ENCODE measurements at places on chromosomes 1 and 21.

GRCh38 chr1:13793088-13793730 is 93.2 kb downstream of the PRDM2 start:
- no peak for DNase-seq

DNA sequence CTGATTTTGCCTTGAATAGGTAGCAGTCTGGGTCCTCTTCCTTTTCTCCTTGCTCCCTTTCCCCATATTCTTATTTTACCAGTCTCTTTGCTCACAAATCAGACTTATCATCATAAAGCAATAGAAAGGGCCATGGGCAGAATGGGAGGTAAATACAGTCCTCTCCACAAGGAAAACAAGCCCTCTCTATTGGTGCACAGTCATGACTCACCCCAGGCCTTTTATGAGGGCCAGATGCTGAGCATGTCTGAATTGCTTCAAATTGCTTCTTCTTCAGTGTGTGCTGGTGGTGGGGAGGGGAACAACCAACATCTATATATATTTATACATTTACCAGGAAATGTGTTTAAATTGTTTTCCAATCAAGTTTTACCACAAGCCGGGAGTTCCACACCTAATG is 75.2 kb downstream of the GFI1 start:
- DNase-seq: peak; percentile 72

GRCh38 chr1:236465231-236465958 is 58.4 kb upstream of the LGALS8 start:
- DNase-seq: no peak

DNA sequence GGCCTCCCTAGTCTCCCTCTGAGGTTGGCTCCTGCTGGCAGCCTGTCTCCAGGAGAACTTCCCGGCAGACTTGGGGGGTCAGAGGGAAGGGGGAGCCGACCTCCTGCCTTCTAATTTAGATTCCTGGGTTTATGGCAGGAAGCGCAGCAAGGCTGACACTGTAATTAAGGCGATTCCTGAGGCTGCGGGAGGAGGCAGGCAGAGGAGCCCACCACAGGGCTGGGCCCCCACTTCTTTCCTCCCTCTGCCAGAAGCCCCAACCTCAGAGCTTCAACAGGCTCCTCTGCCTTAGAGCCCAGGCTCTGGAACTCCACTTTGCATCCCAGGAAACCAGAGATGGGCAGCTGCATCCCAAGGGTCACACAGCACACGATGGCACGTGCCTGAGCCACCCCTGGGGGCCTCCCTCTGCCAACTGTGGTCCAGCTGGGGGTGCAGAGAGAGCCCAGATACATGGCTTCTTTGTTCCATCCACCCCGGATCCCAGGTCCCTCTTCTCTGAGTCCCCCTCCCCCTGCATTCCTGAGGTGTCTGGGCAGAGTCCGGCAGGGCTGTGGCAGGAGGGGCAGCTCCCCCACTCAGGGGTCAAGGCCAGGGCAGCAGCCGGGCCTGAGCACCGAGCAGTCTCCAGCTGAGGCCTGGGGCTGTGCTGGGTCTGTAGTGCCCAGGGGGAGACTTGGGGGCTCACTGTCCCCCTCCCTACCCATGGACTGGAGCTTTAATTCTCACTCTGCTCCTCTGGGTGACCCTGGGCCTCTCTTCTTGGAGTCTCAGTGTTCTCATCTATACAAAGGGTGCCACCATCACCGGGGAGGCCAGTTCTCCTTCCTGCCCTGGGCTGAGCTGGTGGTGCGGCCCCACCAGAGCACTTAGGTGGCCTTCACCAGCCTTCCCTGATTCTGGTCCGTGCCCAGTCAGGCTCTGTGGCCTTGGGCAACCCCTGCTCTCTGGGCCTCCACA is 39.4 kb upstream of the FAM131C start:
- no peak for DNase-seq

GRCh38 chr1:208979776-208980175 is 603.7 kb upstream of the CAMK1G start:
- peak; percentile 40 for DNase-seq

DNA sequence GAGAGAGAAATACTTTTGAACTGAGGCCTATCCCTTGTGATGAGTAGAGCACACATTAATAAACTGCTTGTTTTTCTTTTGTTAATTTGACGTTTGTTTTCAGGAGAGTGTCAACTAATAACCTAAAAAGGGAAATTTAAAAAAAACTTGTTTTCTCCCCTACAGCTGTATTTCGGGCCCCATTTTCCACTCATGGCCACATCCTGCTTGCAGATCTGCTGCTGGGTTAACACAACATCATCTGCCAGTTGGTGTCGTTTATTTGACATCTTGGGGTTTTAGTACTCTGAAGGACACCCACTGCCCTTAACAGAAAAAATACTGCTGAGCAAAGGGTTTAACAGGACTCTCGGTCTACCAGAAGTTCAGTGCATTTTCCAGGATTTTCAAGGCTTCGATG is 848 bp upstream of the PYHIN1 start:
- no peak for DNase-seq

- DNase-seq: no peak
Measured at GRCh38 chr1:235779770-235780169, 86.9 kb downstream of the LYST start.

DNA sequence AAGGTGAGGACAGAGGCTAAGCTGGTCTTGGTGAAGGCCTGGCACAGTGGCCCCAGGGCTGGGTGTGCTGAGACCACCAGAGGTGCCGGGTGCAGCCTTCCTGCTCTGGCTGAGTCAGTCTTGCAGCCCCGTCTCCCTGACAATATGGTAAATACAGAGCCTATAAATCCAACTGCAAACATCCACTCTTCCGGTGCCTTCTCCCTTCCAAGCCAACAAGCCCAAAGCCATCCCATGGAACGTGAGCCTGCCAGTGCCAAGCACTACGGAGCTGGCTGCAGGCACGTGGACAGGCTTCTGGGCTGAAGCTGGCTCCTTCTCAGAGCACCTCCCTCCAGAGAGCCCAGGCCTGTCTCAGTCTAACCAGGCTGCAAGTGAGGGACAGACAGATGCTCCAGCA is 70.0 kb downstream of the TRABD2B start:
- no peak for DNase-seq

DNA sequence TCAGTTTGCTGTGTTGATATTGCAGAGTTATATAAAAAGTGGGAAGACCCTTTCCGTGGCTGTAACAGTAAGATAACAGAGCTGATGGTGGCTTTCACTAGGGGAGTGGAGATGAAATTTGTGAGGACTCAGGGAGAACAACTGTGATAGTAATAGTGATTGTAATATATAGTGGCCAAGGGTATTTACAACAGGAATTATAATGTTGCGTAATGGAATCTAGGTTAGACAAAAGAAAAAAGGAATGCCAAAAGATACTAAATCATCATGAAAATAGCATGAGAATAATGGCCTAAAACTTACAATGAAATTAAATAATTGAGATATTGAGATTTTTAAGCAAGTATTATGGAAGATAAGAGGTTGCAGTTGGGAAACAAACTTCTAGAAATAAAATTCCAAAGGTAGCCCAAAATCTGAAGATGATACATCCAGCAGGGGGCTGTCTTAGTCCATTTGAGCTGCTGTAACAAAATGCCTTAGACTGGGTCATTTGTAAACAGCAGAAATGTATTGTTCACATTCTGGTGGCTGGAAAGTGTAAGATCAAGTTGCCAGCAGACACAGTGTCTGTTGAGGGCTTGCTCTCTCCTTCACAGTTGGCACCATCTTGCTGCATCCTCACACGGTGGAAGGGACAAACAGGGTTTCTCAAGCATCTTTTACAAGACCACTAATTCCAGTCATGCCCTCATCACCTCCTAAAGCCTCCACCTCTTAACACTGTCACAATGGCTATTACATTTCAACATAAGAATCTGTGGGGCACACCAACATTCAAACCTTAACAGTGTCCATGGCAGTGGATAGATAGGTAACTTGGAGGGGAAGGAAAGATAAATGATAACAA is 711.2 kb downstream of the MRPL39 start:
- DNase-seq: no peak

DNA sequence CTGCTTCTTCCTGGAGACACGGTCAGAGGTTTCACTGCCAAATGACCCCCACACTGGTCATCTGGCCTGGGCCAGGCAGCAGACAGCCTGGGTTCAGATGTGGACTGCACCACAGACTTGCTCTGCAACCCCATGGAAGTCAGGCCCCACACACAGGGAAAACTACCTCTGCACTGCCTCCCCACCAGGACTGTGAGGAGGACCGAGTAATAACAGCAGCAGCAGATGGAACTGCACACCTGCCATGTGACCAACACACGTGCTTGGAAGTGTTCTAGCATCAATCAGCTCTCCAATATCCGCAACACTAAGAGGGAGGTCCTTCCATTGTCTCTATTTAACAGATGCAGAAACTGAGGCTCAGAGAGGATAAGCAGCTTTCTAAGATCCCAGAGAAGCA is 51.4 kb downstream of the SLC9A1 start:
- no peak for DNase-seq

DNA sequence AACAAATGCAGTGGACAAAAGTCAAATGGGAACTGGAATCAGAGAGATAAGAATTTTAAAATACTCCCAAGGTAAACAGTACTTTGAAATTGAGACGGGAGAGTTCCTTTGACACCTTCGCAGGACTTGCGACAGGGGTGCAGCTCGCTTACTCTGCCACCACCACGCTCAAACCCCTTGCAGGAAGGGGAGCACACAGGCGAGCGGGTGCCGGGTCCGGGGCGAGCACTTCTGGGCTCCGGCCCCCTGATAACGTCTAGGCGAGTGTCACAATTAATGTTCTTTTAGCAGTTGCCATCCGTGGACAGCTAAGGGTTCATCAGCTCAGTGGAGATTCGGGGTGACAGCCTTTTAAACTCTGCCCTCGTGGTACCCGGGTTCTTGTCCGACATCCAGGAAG is 37.4 kb downstream of the CLDN17 start:
- DNase-seq: no peak

- peak; percentile 41 for DNase-seq
Measured at GRCh38 chr1:88979054-88979748, 13.2 kb downstream of the KYAT3 start.

GRCh38 chr1:202374099-202374498 is 25.6 kb downstream of the PPP1R12B start:
- DNase-seq: no peak

- DNase-seq: no peak
Measured at GRCh38 chr1:10170239-10170574, 40.2 kb upstream of the KIF1B start.

DNA sequence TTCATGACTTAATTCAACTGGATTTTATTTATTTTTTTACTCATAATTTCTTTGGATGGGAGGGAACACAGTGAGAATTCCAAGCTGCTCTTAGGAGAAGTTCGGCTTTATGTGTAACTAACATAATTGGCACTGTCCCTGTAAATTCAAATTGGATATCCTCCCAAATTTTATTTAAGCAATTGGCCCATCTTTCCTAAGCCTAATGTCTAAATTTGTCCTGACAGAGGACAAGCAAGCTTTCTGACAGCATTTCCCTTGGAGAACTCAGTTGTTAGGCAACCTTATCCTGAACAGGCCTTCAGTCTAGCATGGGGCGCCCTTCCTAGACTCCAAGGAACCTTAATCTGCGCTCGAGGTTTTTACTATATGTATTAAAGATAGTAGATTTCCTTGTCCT is 550.3 kb downstream of the NUF2 start:
- DNase-seq: no peak

GRCh38 chr1:156499194-156499841 is 1.3 kb downstream of the MEF2D start:
- DNase-seq: no peak

DNA sequence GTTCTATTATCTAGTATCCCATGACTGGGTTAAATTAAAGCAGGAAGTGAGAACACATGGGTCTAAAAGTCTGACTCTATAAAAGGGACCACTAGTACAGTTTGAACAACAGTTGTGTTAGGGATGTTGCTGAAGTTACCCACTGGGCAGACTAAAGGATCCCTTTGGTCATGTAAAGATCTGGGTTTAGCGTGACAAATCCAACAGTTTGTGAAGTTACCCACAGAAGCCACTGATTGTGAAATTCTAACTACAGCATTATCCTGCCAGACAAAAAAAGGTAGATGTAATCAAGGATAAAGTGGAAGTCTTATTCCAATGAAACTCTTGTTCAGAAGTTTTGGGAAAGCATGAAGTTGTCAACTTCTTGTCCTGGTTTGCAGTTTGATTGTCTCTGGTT is 5.7 kb downstream of the QSOX1 start:
- DNase-seq: no peak

DNA sequence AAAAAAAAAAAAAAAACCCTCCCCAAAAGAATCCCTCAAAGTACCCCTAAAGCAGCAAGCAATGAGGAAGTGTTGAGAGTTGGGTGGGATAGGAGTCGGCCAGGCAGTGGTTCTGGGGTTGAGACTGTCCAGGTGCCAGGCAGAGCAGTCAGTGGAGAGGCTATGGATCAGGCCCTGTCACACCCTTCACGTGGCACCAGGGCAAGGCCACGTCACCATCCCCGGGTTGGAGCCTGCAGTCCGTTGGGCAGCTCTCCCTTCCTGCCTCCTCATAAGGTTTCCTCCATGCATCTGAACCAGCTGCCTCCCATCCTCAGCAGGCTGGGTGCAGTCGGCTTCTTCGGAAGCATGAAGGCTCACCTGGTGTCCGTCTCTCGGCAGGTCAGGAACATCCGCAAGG is 36.5 kb upstream of the SELENON start:
- DNase-seq: no peak

DNA sequence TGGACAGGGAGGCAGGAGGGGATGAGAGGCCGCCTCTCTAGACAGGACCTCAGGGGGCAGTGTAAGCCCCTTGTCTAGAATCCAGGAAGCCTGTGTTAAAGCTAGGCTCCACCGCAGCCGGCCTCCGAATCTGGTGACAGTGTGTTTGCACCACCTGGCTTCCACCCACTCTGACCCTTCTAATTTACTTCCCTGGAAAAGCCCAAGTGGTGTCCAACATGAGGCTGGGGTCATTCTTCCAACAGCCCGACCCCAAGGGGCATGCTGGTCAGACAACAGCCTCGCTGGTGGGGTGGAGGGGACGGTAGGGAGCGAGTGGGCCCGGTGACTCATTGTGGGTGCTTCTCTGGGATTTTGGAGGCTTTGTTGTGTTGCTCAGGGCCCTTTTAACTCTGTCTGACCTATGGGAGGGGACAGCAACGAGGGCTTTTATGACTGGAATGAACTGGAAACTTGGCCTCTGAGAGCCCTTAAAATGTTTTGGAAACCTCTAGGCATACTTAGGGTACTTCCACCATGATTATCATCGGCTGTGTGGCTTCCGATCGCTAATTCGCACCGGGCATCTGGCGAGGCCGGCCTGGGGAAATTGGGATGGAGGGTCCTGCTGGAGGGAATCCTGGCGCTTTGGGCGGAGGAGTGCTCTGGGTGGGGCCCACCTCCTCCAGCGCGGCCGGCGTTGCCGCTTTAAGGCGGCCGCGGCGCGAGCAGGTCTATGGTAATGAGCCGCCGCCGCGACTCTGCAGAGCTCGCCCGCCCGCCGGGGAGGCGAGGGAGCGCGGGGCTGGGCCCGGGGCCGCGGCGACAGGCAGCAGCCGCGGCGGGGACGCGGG is at the start of gene CELSR2:
TSS of gene CELSR2 (plus strand) at position 743 of the 833 bp plus-strand sequence. CDS start 541 bp downstream, outside the sequence.
- peak; percentile 54 for DNase-seq

DNA sequence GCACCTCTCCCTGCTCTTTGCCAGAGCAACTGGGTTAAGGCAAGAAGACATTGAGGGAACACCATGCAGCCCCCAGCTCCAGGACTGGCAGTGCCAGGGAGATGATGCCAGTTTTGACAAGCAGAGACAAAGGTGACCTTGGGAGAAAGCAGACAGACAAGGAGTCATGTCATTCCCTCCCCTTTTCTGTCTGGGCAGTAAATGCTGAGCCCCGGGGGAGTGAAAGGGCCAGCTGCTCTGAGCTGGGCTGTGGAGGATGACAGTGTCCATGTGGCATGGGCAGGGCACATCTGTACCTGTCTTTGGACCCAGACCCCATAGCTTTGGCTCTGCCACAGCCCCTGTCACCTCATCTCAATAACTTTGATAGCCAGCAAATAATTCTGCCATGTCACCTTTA is 24.2 kb downstream of the PLEKHA6 start:
- no peak for DNase-seq
